Astrocyte of the cerebellum (primary cell): ENCODE measurements at places on chromosomes 7 and 10.

GRCh38 chr7:92888-93672 lies 99.3 kb upstream of the FAM20C start:
- no peak for DNase-seq

DNA sequence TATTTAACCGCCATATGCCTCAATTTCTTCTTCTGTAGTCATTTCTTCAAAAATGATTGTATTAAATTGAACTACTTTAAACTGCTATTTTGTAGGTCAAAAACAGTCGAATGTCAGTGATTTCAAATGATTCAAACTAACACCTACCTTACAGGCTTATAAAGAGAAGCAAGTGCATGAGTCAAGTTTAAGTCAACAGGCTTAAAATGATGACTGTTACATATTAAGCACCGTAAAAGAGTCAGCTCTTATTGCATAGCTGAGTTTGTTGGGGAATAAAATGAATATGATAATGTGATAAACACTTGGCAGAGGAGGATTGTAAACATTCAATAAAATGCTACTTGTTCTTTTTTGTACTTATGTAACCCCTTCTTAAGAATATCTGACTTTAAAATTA lies 90.1 kb upstream of the ANKRD1 start:
- no peak for DNase-seq

DNA sequence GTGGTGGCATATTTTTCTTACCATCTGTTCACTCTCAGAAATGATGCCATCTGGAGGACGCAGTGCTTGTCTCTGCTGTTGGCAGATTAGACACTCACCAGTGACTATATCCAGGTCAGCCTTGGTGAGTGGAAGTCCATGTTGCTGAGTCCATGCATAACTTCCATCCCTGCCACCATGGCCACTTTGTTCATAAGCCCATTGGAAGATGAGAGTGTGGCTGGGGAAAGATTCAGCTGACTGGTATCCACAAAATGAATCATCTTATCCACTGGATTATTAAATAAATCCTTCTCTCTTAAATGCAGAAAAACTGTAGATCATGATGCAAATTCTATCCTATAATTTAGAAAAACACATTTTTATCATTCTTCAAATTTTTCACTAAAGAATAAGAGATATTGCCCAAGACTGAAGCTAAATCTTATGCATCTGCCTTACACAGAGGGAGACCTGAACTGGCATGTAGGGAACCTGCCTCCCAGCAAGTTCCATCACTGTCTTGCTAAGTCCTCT lies 726.9 kb downstream of the TNS3 start:
- no peak for DNase-seq

DNA sequence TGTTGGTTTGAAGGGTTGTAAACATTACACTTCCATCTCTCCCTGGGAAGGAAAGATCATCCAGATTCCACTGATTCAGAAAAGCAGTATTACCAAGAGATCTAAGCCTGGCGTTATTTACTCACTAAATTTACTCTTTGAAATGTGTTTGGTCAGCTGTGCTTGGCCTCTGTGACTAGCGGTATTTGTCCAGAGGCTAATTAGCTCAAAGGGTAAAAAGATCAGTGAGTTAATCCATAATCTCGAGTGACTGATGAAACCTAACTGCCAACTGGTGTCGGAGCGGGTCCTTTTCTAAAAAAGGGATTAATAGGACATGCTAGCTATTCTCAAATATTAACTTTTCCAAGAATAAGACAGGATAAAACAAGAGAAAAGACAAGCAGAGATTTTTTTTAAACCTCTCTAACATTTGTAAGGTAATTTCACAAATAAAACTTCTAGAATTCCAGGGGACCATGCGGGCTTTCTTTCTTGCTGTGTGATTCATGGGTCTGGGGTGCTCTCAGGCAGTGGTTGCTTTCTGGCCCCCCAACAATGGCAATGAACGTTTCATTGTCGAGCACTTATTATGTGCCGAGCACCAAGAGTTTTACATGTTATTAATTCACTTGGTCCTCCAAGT lies 247.3 kb upstream of the AOAH start:
- DNase-seq: no peak

GRCh38 chr10:117339578-117339977 lies 35.7 kb downstream of the PDZD8 start:
- no peak for DNase-seq

DNA sequence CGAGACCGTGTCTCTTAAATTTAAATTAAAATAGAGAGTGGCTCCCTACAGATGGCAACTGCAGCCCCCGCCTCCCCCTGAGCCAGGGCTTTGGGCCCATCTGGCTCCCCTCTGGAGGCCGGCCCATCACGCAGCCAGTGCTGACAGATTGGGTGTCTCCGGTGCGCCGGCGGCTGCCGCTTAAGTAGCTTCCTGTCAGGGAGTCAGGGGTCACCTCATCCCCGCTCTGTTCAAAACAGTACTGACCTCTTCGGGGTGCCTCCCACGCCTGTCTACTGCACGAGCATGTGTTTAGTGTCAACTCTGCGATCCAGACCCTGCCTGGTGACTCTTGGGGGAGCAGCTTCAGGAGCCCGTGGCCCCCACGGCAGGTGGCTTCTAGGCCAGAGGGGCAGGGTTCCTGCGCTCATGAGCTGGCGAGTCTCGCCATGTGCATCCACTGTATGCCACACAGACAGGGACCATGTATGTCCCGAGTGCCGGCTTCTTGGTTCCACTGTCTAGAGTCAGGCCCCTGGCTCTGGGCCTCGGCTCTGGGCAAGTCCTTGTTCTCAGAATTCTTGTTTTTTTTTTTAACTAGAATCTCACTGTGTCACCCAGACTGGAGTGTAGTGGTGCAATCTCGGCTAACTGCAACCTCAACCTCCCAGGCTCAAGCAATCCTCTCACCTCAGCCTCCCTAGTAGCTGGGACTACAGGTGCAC lies 36.1 kb downstream of the KCTD7 start:
- DNase-seq: no peak

- DNase-seq: no peak
Observed at GRCh38 chr10:110244550-110244949, 37.1 kb downstream of the MXI1 start.

DNA sequence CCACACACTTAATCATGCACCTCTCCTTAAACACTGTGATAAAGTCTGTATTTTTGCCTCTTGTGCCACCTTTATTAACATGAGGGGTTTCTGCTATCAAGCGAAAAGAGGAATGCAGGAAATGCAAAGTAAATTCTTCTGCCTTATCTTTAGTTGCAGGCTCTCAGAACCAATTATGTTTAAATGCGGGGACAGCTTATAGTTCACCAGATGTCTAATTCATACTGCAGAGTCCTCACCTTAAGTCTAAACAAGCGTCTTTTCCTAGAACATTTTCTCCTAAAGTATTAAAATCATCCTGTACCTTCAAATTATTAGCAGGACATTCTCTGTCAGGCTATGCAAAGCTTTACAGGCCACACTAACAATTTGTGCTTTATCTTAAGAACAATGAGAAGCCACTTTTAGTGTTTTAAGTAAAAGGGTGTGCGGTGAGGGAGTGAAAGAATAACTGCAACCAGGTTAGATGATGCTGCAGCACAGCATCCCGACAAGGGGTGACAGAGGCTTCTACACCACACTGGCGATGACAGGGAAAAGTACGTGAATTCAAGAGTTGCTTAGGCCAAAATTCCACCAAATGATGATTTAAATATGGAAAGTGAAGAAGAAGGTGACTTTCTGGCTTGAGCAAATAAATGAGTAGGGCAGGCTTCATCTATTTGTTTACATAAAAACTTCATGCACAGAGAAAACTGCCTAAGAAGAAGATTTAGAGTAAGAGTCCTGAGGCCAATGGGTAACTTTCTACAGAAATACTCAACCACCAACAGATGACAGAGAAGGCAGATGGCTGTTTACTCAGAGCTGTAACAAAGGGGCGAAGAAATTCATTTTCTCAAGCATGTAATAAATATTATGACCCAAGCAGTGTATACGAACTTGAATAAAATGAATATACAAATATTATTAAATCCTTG lies 36.0 kb downstream of the EZH2 start:
- DNase-seq: no peak

DNA sequence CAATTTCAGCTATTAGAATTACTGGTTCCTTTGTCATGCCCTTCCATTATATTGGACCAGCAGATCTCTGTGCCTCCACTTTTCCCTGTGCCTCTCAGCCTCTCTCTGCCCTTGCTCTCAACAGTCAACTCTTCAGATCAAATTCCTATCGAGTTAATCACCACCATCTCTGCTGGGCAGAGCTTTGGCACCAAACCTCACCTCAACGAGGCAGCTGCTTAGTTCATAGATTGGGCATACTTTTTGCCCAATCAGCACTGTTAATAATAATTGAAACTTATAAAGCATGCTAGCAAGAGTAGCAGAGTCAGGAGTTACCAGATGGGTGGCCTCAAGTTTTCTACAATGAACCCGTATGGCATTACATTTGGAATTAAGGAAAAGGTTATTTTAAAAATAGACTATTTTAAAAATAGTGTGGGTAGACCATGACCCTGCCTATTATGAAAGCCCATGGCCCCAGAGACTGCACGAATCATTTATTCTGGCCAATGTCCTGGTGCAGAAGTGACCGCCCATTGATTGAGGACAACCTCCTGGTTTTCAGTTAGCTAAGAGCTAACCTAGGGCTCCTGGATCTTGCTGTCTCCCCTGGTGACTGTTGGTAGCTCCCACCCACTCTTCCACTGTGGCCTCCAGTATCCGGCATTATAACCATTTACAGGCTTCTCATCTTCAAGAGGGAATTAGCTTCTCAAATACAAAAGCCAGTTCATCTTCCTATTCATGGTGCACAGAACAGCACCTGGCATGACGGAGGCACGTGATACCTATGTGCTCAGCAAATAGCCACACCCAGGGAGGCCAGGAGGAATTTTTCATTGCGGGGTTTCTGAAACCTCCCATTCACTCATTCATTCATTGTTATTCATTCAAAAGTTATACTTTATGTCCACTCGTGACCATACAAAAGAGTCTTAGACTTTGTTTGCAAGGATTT lies 265.4 kb downstream of the INHBA start:
- no peak for DNase-seq

DNA sequence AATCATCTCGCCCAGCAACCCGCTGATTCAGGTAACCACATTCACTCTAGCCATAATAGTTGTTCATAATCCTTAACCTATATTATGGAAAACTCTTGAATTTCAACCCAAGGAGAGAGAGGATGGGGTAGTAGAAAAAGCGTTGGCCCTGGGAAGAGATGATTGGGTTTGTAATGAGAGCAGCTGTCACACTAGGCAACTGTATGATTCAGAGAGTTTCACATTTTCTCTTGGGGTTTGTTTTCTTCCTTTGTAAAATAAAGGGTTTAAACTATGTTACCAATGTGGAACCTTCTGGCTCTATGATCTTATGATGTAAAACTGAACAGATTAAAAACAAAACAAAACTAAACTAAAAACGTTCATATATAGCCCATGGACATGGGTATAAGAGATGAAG lies 705.2 kb upstream of the IGFBP3 start:
- no peak for DNase-seq

DNA sequence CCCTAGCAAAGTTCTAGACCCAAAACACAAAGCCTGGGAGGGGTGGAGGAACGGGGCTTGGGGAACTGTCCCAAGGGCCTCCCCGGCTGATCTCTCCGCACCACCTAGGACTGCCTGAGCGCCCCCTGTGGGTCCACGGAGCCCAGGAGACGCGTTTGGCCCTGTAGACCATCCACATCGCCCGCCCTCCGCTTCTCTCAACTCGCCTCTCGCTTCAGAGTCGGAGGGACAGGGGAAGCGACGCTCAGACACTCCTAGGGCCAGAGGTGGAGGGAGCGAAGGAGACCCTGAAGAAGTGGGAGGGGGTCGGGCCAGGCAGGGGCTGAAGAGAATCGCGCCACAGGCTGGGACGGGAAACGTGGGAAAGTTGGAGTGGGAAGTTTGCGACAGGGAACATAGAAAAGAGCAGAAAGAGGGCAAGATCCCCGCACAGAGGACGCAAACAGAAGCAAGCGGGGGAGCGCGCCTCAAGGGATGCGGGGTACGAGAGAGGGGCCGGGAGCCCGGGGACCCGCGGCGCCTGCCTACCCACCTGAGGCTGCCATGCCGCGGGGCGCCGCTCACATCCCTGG lies 378 bp downstream of the PIK3AP1 start:
- no peak for DNase-seq

GRCh38 chr7:45387837-45388236 lies 186.3 kb upstream of the ADCY1 start:
- no peak for DNase-seq

- DNase-seq: no peak
Observed at GRCh38 chr10:48819783-48820182, 119.9 kb downstream of the LRRC18 start.

DNA sequence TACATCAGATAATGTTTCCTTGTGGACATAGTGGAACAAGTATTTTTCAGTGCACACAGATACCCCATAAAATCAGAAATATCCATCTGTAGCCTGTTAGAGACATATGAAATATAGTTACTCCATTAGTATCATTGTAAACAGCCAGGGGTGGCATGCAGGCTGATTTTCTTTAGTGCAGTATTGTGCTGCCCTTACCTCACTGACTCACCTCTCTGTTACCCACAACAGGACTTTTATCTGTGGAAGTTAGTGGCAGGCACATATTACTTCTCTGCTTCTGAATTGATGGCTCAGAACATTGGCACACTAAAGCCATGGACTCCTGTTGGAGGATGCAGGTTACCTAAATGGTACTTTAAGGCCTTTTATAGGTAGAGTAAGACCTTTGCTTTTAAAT lies 70.0 kb downstream of the SLC25A40 start:
- DNase-seq: no peak

DNA sequence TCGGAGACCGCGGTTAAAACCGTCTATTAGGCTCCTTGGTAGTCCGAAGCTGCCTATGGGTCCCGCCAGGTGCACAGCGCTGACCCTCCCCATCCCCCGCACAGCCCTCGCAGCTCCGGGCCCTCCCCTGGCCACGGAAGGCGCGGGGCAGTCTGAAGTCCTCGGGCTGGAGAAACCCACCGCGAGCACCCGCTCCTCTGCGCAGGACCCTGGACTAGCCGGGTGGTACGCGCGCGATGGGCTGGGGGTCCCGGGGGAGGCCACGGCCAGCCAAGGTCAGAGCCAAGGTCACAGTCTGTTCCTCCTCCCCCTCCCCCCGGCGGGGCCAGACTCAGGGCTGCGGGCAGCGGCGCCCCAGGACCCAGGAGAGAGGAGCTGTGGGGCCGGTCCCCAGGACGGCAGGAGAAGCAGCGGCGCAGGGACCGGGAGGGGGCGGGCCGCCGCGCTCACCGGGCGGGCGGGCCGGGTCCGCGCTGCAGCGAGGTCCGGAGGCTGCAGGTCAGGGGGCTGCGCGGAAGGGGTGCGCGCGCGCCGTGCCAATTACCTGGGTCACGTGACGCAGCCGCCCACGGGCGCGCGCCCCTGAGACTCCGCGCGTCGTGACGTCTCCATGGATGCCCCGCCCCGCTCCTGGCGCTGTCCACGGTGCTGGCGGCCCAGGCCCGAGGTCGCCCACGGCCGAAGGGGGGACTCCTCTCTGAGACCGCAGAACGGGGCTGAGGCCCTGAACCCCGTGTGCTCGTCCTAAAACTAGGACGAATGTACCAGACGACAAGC lies at the start of gene OGDHL:
TSS of gene OGDHL (minus strand) at position 535 of the 777 bp plus-strand sequence. CDS start 3,731 bp downstream, outside the sequence.
- no peak for DNase-seq
